Stimulated activated CD8-positive, alpha-beta memory T cell treated with anti-CD3 and anti-CD28 coated beads, Interleukin-7, amount 100 ng/mL, for 48 hours (primary cell): ENCODE measurements at places on chromosomes 2 and 18.

DNA sequence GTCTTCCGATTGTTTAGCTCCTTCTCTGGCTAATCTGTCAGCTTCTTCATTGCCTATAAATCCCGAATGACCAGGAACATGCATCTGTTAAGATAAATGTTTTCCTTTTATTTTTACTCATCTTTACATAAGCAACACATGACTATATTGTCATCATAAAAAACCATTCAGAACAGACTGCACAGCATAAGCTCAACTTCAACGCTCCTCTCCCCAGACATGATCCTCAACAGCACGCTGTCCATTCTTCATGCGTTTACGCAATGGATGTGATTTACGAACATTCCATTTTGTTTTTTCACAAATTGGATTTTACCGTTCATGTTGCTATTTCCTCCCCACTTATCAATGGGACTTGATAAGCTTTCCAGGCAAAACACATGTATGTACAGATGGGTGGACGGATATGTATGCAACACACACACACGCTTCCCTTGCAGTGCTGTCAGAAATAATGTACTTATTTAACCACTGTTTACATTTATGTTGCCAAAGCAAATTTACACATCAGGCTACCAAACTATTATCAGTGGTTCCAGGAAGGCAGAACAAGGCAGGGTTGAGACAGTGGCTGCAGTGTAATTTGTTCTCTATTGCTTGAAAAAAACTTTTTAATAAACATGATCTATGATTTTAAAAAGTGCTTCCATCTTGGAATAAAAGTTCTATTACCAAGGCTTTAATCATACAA is 12.2 kb downstream of the RNASEH1 start:
- no peak for DNase-seq

DNA sequence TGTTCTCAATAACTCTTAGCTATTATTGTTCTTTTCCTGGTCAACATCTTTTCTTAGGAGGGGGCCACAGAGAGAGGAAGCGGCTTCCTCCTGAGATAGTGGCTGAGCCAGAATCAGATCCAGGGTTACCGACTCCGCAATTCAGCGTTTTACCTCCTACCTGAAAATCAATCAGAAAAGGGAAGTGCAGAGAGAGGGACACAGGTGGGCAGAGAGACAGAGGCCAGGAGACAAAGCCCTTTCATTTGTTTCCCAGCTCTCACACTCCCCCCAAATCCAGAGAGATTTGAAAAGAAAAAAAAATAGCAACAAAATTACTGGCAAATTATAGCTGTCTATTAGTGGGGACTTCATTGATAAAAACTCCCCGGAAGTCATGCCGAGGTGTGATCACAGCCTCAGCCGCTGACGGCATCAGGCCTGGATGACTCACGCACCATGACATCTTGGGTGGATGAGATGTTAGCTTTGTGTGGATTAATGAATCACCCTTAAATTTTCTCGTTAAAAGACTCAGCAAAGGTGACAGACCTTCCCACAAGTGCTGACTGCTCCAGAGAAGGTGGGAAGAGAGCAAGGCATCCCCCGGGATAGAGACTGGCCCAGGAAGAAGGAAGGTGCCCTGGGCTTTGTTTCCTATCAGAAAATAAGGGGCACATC is 120.7 kb downstream of the LOXHD1 start:
- DNase-seq = no peak

DNA sequence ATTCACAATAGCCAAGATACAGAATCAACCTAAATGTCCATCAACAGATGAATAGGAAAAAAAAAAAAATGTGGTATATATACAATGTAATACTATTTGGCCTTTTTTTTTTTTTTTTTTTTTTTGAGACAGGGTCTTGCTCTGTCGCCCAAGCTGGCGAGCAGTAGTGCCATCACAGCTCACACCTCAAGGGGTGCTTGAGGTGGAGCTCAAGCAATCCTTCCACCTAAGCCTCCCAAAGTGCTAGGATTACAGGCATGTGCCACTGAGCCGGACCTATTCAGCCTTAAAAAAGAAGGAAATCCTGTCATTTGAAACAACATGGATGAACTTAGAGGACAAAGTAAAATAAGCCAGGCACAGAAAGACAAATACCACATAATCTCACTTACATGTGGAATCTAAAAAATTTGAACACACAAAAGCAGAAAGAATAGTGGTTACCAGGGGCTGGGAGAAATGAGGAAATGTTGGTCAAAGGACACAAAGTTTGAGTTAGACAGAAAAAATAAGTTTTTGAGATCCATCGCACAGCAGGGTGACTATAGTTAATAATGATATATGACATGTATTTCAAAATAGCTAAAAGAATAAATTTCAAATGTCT is 26.0 kb downstream of the TLK1 start:
- no peak for DNase-seq

DNA sequence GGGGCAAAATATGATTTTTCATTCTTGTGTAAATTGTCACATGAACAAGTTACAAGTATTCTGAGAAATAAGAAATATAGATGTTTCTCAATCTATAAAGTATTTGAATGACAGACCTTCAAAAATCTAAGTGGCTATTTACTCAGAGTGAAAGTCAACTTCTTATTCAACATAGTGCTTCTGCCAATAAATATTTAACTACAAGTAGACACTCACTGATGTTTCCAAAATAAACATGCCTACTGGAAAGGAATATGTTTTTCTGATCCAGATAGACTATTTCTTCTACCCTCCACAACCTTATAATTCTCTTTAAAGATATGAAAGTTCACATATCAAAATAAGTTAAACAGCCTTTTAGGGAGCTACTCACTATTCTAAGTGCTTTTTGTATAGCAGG is 296.3 kb downstream of the DSC3 start:
- DNase-seq = no peak

- DNase-seq = no peak
These were observed 28.6 kb upstream of the TRIB2 start for GRCh38 chr2:12688091-12688490.

DNA sequence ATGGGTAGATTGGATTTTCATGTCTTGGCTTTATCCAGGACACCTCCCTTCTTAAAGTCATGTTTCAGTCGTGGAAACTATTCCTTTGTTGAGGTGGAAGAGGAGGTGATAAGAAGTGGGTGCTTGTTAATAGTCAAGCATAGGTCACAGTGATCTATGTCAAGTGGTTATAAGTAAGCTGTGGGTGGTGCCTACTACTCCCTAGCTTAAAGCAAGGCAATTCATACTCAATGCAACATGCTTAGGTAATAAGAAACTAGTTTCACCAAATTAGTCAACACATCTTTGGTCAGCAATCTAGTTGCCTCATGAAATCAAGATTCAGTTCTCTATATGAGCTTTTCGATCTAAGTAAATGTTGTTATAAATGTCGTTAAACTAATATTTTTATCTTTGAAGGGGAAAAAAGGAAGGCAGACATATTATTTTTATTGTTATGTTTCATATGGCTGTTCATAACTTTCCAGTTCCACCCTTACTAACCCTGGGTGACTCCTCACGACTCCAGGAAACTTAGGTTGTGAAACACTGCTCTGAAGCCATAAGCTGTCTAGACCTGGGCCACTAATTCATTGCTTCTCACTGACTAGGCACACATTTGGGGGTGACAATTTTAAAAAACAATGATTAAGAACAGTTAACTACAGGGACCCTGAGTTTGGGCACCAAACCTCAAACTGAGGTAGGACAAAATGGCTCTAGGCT is 5.8 kb upstream of the ABCB11 start:
- DNase-seq = no peak

GRCh38 chr2:196743165-196743564 is 56.3 kb downstream of the GTF3C3 start:
- DNase-seq = no peak

- DNase-seq = no peak
These were observed 31.1 kb upstream of the STK39 start for GRCh38 chr2:168278424-168278888.

- no peak for DNase-seq
These were observed 69.8 kb upstream of the SCN7A start for GRCh38 chr2:166563894-166564293.

GRCh38 chr2:78999406-78999805 is 26.1 kb upstream of the REG3G start:
- no peak for DNase-seq

- no peak for DNase-seq
These were observed 104.0 kb downstream of the PRPF40A start for GRCh38 chr2:152613235-152613634.

GRCh38 chr18:74277296-74277695 is 14.5 kb downstream of the CYB5A start:
- DNase-seq = no peak

GRCh38 chr2:195639238-195639858 is 17.7 kb upstream of the SLC39A10 start:
- no peak for DNase-seq

DNA sequence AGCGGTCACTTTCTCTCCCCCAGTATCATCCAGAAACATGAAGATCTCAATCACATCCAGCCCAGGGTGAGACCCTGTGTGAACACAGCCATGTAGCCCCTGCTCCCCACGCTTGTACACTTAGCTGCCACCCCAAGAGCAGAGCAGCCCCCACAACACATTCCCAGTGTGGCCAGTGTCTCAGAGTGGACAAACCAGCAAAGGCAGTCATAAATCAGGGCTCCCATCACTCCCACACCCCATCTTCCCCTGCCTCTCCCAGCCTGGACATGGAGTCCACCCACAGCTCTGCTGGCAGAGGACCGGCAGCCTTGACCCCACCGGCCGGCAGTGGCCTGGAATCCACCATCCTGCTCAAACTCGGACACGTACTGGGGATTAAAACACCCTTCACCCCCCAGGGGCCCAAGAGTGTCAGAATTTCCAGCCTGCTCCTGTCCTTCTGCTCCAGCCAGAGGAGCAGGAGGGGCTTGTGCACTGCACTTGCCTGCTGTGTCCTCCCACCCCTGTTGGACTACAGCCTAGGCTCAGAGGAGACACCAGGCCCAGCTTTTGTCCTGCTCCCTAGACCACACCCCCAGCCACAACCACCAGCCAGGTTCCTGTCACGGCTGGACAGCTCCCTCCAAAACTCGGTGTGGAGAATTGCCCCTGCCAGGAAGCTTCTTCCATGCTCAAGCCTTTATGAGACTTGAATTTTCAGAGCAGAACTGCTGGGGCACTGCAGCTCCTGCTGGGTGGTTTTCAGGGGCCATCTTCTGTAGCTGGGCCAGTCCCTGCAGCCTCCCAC is 206.1 kb downstream of the SMAD2 start:
- DNase-seq = no peak

- DNase-seq = no peak
These were observed 35.4 kb downstream of the BARD1 start for GRCh38 chr2:214774108-214774507.

GRCh38 chr2:220417503-220417902 is 790.1 kb downstream of the SLC4A3 start:
- DNase-seq = no peak

DNA sequence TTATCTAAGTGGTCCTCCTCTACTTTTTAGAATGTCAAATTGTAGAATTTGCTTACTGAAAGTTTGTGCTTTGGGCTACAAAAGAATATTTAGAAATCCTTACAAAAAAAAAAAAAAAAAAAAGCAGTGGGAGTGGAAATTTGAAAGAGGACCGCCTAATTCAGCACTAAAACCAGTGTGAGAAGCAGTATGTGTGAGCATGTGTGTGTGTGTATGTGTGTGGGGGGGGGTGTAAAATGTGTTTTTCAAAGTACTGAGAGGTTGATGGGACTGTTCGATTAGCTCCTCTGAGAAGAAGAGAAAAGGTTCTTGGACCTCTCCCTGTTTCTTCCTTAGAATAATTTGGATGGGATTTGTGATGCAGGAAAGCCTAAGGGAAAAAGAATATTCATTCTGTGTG is at the start of gene VIT:
Gene VIT, plus strand, starts transcription at position 175 of the 400 bp plus-strand sequence. CDS start 19,664 bp downstream, outside the sequence.
- no peak for DNase-seq

DNA sequence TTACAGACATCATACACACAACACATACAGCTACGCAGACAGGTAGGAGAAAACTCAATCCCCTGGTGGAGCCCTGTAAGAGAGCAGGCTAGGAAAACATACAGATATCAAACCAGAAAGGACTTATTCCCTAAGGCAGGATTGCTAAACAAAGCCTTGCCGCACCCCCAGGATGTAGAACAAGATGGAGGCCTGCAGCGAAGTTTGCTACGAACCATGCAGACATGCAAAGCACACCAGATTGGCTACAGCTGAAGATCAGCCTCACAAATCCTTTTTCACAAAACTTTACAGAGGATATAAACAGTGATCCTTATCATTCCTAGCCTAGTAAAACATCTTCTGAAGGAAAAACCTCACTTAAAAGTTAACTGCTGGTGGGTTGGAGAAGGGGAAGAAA is 28.3 kb downstream of the C18orf54 start:
- no peak for DNase-seq

GRCh38 chr2:134307334-134307733 is 53.5 kb downstream of the MGAT5 start:
- no peak for DNase-seq

- no peak for DNase-seq
These were observed 13.0 kb upstream of the TET3 start for GRCh38 chr2:73971722-73972121.

DNA sequence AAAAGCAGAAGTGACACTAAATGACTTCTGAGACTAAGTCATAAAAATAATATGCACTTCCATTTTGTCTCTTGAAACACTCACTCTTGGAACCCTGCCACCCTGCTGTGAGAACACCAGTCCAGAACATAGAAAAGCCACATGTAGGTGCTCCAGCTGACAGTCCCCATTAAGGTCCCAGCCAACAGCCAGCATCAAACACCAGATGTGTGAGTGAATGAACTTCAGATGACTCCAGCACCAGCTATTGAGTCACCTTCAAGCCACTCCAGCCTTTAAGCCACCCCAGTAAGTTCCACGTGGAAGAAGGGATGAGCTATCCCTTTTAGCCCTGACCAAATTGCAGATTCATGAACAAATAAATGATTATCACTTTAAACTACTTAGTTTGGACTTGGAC is 31.5 kb upstream of the LGALSL start:
- no peak for DNase-seq

DNA sequence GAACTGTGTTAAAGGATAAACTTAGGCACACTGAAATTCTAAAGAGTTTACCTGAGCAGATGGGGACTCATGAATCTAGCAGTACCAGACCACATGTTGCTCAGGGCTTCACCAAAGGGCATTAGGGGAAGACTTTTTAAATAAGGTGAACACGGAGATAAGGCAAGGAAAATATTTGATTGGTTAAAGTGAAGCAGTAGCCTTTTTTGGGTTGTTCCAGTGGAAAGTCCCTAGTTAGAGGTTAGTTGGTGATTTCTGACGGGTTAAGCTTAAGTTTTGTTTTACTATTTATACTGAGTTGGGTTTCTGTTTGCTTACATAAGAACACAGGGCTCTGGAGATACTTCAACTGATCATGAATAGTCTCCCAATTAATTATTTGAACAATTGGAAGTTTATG is 722.5 kb downstream of the SOCS6 start:
- DNase-seq = no peak

DNA sequence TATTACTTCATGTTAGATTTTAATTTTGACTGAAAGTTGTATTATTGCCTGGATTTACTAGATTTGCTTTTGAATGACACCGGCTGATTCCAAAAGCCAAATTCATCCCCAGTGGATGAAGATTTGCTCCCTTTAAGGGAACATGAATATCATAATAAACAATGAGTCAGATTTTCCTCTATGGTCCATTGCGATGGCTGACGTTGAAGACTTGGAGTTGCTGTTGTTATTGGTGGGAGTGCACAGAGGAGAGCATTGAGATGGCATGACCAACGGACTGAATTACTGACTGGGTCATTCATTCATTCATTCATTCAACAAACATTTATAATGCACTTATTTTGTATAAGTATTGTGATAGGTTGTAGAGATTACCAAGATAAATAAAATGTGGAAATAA is 33.4 kb upstream of the LYPD1 start:
- no peak for DNase-seq
